ENCODE measurements at places on chromosomes 12 and 14. TPM values are rescaled to one million over a fixed set of nuclear protein-coding genes. Genes with fewer than 3 reads are reported as not detected.

BHLHE41 gene
- not detected for total RNA-seq

TMEM30B gene
- 2.0 TPM for total RNA-seq

ACOT6 gene
- total RNA-seq: not detected

CAPRIN2 gene
- 8.6 TPM for total RNA-seq

DAO gene
- total RNA-seq: not detected

ASIC1 gene
- 10.8 TPM for total RNA-seq

SOX5 gene
- not detected for total RNA-seq

GARIN6 gene
- total RNA-seq: not detected

KCNA5 gene
- not detected for total RNA-seq

GRCh38 chr14:61435563-61436337 lies 114.4 kb downstream of the PRKCH start:
- H3K4me1 ChIP-seq: peaks cover 93% of the 10 kb centered on the region
- peaks cover 60% of the 10 kb centered on the region for H3K36me3 ChIP-seq
- no peak for DNase-seq
- no peaks in the 10 kb centered on the region for H3K27me3 ChIP-seq
- no peak overlapping the region for H3K4me3 ChIP-seq

GRCh38 chr14:53127832-53128231 lies 25.3 kb downstream of the DDHD1 start:
- H3K4me1 ChIP-seq: peaks cover 36% of the 10 kb centered on the region
- no peak for DNase-seq
- H3K27me3 ChIP-seq: no peaks in the 10 kb centered on the region
- H3K27ac ChIP-seq: peak overlapping the region; percentile 62
- no peak overlapping the region for H3K4me3 ChIP-seq

DNA sequence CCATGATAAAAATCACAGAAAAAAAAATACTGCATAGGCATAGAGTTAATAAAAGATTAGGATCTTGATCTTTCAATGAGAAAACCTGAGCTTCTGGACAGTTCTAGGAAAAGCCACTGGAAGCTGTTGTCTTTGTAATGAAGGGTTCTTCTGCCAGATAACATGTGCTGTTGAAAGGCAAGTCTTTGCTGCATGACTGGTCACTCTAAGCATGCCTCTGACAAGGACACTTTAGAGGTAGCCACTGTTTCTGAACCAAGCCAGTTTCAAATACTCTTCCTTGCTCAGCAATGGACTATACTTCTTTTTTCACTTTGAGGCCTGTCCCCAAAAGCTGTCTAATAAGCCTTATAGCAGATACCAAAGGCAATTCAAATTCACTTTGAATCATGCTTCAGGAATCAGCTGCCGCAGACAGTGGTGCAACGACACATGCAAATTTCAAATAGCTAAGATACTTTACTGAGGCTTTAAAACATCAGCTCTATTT lies 70.2 kb downstream of the BTG1 start:
- no peaks in the 10 kb centered on the region for H3K27me3 ChIP-seq
- H3K4me1 ChIP-seq: peaks cover 54% of the 10 kb centered on the region
- peaks cover 41% of the 10 kb centered on the region for H3K36me3 ChIP-seq
- no peak overlapping the region for H3K4me3 ChIP-seq
- no peak for DNase-seq

DNA sequence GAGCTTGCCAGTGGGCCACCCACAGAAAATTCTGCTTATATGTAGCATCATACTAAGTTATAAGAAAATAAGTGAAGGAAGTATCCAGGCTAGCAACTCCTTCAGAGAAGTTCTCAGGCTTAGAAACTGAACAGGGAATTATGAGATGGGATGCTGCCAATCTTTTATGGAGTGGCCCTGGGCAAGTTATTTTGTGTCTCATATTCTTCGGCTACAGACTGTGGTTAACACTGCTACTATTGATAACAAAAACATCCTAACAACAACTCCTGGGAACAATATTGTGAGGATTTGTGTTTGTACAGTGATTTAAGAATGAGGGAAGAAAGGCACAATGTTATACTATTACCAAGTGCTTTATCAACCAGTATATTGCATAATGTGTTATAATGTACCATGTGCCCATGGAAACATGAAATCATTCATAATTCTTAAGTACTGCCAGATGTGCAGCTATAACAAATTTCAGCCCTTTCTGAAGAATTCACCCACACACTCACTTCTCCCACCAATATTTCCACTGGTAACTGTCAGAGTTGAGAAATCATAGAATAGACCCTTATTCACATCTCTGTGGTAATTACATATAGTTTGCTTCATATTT lies 113.3 kb upstream of the SOX5 start:
- H3K4me1 ChIP-seq: no peaks in the 10 kb centered on the region
- no peaks in the 10 kb centered on the region for H3K36me3 ChIP-seq
- no peak overlapping the region for H3K27ac ChIP-seq
- H3K4me3 ChIP-seq: no peak overlapping the region
- DNase-seq: no peak
- no peaks in the 10 kb centered on the region for H3K27me3 ChIP-seq

DNA sequence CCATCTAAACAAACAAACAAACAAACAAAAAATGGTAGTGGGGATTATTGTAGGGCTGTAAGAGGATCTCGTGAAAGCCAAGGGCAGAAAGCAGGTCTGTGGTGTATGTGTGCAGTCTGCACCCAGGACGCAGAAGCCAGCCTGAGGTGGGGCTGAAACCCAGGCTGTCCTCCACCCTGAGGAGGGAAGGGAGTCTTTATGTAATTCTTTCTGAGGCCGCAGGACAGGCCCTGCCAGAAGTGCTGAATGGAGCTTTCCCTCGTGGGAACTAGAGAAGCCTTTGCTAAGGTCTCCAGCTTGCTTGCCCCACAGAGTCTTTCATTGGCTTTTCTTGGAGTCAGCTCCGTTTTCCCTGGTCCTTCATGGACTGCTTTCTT lies 27.7 kb downstream of the SLC17A8 start:
- H3K27ac ChIP-seq: no peak overlapping the region
- H3K4me1 ChIP-seq: no peaks in the 10 kb centered on the region
- no peaks in the 10 kb centered on the region for H3K36me3 ChIP-seq
- peaks cover 7% of the 10 kb centered on the region for H3K27me3 ChIP-seq

GRCh38 chr12:118355843-118356242 lies 16.9 kb downstream of the TAOK3 start:
- H3K4me1 ChIP-seq: peaks cover 48% of the 10 kb centered on the region
- H3K36me3 ChIP-seq: peaks cover 24% of the 10 kb centered on the region
- H3K4me3 ChIP-seq: no peak overlapping the region
- H3K27me3 ChIP-seq: no peaks in the 10 kb centered on the region
- DNase-seq: no peak
- no peak overlapping the region for H3K27ac ChIP-seq

DNA sequence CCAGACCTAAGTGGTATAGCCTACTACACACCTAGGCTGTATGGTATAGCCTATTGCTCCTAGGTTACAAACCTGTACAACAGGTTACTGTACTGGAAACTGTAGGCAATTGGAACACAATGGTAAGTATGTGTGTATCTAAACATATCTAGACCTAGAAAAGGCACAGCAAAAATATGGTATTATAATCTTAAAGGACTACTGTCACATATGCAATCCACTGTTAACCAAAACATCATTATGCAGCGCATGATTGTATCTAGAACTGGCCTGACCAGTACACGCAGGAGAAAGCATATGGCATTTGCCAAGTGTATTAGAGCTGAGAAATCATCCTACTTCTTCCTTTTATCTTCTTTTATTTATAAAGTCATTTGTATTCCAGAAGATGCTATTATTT lies 75.5 kb downstream of the SLC8A3 start:
- H3K27ac ChIP-seq: no peak overlapping the region
- no peak overlapping the region for H3K4me3 ChIP-seq
- H3K36me3 ChIP-seq: no peaks in the 10 kb centered on the region
- no peak for DNase-seq

GRCh38 chr12:9784326-9784725 lies 23.6 kb upstream of the CD69 start:
- peaks cover 5% of the 10 kb centered on the region for H3K36me3 ChIP-seq
- H3K4me1 ChIP-seq: peaks cover 36% of the 10 kb centered on the region
- H3K27ac ChIP-seq: no peak overlapping the region
- no peak for DNase-seq
- no peak overlapping the region for H3K4me3 ChIP-seq
- no peaks in the 10 kb centered on the region for H3K27me3 ChIP-seq

DNA sequence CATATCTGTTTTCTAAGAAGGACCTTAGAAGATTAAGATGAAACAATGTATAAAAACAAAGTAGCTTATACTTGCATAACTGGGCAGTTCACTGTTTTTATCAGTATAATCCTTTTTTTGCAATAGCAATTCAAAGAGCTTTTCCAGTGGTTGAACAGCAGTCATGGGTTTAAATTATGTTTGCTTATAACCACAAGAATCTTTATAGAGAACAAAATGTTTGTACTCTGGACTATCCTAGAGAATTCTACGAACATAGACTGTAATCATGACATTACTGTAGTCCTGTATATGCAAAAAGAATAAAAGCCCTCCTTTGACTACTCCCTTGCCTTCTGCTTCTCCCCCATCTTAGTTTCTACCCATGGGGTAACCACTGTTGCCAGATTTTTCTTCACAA lies 5.7 kb downstream of the FAM177A1 start:
- no peak overlapping the region for H3K4me3 ChIP-seq
- H3K27me3 ChIP-seq: no peaks in the 10 kb centered on the region
- H3K27ac ChIP-seq: no peak overlapping the region
- peaks cover 16% of the 10 kb centered on the region for H3K4me1 ChIP-seq
- peaks cover 10% of the 10 kb centered on the region for H3K36me3 ChIP-seq

- peak overlapping the region; percentile 74 for H3K4me3 ChIP-seq
- no peak for DNase-seq
- H3K27me3 ChIP-seq: no peaks in the 10 kb centered on the region
Measured at GRCh38 chr14:102508410-102508773, 1.2 kb downstream of the ANKRD9 start.

DNA sequence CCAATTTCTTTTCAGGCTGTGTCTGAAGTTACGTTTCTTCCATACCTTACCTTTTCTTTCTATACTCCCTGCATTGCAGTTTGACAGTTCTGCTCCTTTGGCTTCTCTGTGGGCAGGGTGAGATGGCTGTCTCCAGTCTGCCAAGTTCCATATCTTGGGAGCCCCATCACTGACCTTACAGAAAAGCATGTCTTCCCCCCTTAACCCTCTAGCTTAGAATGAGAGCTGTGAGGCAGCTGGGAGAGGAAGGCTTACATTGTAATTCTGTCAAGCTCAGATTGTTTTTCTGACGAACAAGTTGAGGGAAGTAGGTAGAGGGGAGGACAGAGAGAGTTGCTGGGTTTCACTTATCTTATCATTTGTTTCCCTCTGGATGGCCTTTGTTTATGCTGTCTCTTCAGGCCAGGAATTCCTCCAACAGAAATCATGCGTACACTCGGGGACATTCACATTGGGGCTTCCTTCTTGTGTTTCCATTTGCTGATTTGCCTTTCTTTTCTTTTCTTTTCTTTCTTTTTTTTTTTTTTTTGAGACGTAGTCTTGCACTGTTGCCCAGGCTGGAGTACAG lies 9.3 kb downstream of the DAAM1 start:
- peaks cover 3% of the 10 kb centered on the region for H3K36me3 ChIP-seq
- no peak overlapping the region for H3K27ac ChIP-seq
- DNase-seq: no peak
- peaks cover 8% of the 10 kb centered on the region for H3K4me1 ChIP-seq
- no peak overlapping the region for H3K4me3 ChIP-seq

- H3K27ac ChIP-seq: no peak overlapping the region
- no peak overlapping the region for H3K4me3 ChIP-seq
- peaks cover 3% of the 10 kb centered on the region for H3K36me3 ChIP-seq
- DNase-seq: no peak
- peaks cover 16% of the 10 kb centered on the region for H3K4me1 ChIP-seq
Measured at GRCh38 chr14:68669603-68670358, 123.1 kb downstream of the ZFP36L1 start.

DNA sequence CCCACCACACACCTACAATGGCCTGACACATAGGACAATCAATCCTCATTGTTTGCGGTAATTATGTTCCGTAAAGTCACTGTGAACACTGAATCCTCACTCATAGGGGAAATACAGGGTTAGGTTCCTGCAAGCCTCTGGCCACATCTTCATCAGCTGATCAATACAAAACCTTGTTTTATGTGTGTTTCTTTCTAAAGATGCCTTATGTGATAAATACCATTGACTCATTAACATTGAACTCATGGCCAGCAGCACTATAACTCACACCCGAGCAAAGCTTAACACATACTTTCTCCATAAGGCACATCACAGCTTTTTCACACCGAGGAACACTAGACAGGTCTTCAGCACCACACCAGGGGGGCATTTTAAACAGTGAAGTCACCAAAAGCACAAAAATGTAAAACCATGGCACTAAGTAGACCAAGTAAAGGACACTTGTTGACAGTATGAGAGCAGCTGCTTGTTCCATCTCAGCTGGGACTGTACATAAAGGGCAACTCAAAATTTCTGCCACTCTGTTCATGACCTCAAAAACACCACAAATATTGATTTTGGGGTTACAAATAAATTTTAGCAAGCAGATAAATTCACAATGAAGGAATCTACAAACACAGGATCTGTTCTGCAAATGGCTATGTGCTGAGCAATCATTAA lies 60.5 kb downstream of the ESR2 start:
- no peaks in the 10 kb centered on the region for H3K27me3 ChIP-seq
- H3K36me3 ChIP-seq: peaks cover 2% of the 10 kb centered on the region
- no peak for DNase-seq
- H3K4me3 ChIP-seq: no peak overlapping the region

DNA sequence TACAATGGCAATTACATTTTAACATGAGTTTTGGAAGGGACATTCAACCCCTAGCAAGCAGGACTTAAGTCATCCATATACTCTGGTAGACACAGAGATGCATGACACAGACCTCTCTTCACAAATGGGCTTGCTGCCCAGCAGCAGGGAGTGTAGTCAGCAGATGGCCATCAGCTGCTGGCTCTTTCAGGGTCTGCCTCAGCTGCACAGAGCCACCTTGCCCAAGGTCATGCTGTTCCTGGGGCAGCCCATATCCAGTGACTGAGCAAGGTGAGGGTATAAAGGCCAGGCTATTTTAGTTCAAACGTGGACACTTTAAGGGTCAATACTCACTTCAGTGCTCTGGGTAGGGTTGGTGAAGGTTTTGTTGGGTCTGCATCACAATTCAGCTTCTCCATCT lies 58.3 kb upstream of the JDP2 start:
- DNase-seq: no peak
- H3K4me1 ChIP-seq: peaks cover 3% of the 10 kb centered on the region
- H3K27me3 ChIP-seq: peaks cover 6% of the 10 kb centered on the region
- H3K27ac ChIP-seq: no peak overlapping the region

DNA sequence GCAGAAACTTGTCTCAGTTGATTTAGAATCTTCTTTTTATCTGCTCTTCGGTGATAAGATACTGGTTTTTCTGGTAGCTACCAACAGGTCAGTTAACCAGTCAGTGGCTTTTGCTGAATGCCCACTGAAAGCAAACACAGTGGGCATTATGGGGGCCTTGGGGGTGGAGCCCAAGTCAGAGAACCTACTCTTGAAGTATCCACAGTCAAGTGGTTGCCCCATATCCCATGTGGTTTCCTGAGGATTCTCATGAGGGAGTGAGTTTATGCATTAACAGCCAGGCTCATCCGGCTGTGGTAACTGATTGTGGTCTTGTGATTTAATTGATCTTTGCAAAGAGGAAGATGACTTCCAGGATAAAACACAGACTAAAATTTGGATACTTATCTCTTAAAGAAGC lies 83.7 kb downstream of the ST8SIA1 start:
- no peak for DNase-seq
- H3K36me3 ChIP-seq: no peaks in the 10 kb centered on the region
- H3K4me3 ChIP-seq: no peak overlapping the region
- no peak overlapping the region for H3K27ac ChIP-seq
- H3K4me1 ChIP-seq: peaks cover 8% of the 10 kb centered on the region
